ENCODE measurements at places on chromosomes 16 and 17.

DNA sequence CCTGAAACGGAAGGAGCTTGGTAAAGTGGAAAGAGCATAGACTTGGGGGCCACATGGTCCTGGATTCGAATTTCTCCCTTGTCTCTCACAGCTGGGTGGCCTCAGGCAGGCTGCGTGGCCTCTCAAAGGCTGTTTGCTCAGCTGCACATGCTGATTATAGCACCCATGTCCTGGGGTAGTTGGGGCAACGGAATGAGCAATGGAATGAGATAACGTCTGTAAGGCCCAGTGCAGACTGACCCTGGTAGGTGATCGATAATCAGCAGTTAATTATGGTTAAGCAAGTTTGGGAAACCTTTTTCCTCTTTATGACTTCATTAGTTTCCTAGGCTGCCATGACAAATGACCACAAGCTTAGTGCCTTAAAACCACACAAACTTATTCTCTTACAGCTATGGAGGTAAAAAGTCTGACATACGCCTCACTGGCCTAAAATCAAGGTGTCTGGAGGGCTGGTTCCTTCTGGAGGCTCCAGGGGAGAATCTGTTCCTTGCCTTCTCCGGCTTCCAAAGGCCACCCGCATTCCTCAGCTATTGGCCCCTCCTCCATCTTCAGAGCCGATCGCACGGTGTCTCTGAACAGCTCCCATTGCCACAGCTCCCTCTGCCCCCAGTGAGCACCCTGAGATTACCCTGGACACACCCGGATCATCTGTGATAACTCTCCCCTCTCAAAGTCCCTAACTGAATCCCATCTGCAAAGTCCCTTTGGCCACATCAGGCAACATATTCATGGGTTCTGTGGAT, 294.9 kb upstream of the FOXF1 start:
- no peak for DNase-seq

DNA sequence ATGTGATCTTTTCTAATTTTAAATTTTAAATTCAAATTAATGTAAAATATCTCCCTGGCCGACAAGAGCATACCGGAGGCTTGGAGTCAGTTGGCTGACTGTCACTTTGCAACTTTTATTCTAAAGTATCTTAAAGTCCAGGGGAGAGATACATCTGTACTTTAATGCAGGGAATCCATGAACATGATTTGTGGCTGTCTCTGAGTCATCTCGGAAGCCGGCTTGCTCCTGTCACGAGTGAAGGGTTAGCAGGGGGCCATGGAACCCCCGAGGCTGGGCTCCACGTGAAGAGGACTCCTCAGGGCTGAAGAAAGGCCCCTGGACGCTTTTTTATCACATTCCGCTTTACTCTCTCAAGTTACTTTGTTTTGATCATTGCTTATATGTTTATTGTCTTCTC, 13.3 kb downstream of the TVP23A start:
- no peak for DNase-seq

- no peak for DNase-seq
Observed at GRCh38 chr16:53057658-53058057, 2.9 kb downstream of the CHD9 start.

GRCh38 chr17:61200339-61200715, 199.3 kb upstream of the TBX2 start:
- DNase-seq: no peak

- no peak for DNase-seq
Observed at GRCh38 chr16:4391631-4392381, 20.2 kb downstream of the VASN start.

DNA sequence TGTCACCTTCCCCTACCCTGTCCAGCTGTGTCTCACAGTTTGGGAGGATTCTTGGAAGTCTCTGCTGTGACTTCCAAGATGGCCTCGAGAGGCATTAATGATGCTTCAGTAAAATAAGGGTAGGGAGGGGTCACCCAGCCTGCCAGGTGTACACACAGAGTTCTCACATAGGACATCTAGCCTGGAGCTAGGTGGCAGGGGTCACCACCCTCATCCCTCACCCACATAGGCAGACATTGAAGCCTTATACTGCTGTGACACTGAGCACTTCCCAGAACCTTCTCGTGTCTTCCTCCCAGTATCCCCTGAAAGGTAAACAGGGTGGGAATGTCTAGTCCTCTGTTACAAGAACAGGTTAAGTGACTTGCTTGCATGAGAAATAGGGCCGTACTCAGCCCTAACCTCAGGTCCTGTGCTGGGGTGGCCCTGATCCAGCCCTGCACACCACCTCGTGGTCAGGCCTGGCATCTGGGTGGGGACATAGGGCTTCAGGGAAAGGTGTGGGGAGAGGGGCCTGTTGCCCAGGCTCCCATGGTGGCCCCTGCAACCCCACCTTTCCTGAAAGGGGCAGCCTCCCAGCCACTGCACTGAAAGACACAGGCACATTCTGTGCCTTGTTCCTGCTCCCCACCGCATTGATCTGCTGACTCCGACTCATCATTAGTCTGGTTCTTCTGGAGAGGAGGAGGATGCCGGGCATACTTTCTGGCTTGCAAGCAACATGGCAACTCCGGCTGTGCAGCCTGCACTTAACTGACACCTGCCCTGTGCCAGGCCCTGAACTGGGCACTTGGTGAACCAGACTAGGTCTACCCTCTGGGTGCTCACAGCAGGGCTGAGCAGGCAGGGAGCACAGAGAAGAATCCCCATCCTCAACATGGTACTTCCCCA, 3.6 kb upstream of the MMP15 start:
- no peak for DNase-seq

- no peak for DNase-seq
Observed at GRCh38 chr16:24931091-24931490, 84.1 kb downstream of the ARHGAP17 start.

DNA sequence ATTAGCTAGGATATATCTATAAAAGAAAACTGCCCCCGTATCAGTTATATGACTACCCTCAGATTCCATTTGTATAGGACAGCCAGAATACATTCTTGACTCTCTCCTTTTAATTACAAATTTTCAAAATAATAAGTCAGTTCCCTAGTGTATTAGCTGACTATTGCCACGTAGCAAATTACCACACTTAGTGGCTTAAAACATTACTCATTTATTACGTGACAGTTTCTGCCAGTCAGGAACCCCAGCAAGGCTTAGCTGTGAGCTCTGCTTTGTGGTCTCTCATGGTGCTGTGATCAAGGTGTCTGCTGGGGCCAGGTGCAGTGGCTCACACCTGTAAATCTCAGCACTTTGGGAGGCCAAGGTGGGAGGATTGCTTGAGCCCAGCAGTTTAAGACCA, 13.9 kb upstream of the SCNN1B start:
- DNase-seq: no peak

DNA sequence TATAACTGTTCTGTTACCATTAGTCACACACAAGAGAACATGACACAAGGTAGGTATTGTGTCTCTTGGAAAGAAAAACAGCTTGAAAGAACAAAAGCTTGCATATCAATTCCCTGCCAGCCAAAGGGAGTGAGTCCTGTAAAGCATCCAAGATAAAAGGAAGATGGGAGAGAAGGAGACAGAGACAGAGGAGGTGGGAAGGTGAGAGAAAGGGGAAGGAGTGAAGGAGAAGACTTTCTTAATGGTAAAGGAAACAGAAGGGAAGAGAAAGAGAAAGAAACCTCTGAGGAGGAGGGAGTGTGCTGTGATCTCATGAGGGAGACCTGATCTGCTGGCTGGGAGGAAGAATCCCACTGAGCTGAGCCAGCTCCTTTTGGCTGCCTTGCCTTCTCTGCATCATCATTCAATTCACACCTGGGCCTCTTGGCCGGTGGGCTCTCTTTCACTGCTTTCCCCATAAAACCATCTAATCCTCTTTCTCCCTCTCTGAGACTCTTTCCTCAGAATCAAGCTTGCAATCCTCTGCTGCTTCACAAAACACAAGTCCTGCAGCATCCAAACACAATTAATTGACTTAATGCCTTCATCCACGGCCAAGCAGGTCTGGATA, 271.6 kb downstream of the ABCC12 start:
- DNase-seq: no peak

GRCh38 chr16:20291208-20292206, 35.8 kb downstream of the GP2 start:
- DNase-seq: no peak

GRCh38 chr17:9729034-9729650, 62.2 kb downstream of the DHRS7C start:
- no peak for DNase-seq

- no peak for DNase-seq
Observed at GRCh38 chr16:67563708-67564468, 1.6 kb downstream of the CTCF start.

- no peak for DNase-seq
Observed at GRCh38 chr16:56415875-56416274, 9.5 kb downstream of the AMFR start.

- DNase-seq: no peak
Observed at GRCh38 chr17:31248986-31249834, 47.8 kb downstream of the OMG start.

- no peak for DNase-seq
Observed at GRCh38 chr17:80874866-80875445, 116.7 kb upstream of the CHMP6 start.

DNA sequence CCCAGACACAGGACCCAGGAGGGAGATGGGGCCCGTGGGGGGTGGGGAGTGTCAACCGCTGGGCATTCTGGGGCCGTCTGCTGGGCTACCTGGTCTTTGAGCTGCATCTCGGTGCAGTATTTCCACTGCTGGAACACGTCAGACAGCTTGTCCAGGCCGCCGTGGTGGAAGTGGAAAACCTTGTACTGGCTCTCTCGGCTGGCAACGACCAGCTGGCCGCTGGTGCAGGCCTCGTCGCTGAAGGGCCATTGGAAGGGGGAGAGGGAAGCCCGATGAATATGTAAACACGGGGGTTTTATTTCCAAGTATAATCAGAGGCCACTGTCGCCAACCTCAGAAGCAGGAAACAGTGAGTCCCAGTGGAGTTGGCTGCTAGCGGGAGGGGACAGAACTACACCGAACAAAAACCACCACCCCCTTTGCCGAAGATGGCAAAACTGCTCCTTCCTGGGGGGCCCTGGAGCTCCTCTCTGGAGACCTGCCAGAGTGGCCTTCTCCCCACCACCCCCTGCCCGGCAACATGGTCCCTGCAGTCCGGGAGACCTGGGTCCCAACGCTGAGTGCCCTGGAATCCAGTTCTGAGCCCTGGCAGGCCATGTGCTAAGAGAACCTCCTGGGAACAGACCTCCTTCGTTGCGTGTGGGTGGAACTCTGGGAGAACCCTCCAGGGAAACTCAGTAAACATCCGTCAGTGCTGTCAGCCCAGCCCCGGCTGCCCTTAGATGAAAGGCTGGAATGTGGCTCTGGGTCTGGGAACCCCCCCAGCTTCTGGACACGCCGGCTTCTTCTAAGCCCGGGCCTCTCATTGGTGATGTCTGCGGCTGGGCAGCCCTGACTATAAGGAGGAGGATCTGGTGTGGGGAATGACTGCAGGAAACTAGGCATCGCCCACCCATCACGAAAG, 84.1 kb downstream of the TBC1D16 start:
- no peak for DNase-seq

GRCh38 chr17:12730931-12731521, 58.3 kb upstream of the ARHGAP44 start:
- DNase-seq: no peak

GRCh38 chr16:77613095-77613494, 109.2 kb upstream of the NUDT7 start:
- DNase-seq: no peak

DNA sequence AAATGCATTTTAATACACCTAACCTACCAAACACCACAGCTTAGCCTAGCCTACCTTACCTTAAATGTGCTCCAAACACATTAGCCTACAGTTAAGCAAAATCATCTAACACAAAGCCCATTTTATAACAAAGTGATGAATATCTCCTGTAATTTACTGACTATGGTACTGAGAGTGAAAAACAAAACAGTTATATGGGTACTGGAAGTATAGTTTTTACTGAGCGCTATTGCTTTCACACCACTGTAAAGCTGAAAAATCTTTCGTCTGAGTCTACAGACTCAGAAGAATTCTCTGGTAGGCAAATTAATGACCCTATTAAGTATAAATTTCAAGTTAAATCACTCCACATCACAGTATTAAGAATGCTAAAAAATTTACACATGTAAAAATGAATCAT, 3.5 kb downstream of the GRB2 start:
- DNase-seq: no peak

- DNase-seq: no peak
Observed at GRCh38 chr17:46109603-46110189, 83.5 kb downstream of the KANSL1 start.

DNA sequence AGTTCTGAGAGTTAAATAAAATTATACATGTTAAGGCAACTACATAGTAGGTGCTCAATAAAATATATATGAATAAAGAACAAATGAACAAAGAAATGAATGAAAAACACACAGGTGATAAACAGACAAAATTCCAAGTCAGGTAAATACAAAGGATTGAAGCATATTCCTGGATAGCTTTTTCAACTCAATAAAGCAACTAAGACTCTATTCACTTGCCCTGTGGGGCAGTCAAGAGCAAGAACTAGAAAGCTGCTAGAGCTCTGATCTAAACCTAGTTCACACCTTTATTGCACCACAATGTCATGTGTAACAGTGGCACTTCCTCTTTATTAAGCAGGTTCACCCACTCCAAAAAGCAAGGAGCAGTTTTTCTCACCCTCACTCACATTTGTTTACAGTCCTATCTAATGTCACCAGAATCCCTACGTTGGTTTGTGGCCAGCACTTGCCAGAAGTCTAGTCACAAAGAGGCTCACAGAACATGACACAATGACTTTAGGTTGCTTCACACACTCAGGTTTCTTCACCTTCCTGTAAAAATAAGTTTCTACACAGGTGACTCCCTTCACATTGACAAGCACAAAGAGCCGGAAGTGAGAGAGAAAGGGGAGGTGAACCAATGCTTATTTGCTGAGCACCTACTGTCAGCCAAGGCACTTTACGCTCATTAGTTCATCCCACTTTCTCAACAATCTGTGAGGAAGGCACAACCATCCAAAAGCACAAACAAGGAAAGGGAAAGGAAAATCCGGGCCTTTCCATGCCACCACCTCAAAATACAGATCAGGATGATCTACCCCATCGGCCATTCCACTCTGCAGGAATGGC, 70.8 kb downstream of the XPO6 start:
- DNase-seq: no peak

DNA sequence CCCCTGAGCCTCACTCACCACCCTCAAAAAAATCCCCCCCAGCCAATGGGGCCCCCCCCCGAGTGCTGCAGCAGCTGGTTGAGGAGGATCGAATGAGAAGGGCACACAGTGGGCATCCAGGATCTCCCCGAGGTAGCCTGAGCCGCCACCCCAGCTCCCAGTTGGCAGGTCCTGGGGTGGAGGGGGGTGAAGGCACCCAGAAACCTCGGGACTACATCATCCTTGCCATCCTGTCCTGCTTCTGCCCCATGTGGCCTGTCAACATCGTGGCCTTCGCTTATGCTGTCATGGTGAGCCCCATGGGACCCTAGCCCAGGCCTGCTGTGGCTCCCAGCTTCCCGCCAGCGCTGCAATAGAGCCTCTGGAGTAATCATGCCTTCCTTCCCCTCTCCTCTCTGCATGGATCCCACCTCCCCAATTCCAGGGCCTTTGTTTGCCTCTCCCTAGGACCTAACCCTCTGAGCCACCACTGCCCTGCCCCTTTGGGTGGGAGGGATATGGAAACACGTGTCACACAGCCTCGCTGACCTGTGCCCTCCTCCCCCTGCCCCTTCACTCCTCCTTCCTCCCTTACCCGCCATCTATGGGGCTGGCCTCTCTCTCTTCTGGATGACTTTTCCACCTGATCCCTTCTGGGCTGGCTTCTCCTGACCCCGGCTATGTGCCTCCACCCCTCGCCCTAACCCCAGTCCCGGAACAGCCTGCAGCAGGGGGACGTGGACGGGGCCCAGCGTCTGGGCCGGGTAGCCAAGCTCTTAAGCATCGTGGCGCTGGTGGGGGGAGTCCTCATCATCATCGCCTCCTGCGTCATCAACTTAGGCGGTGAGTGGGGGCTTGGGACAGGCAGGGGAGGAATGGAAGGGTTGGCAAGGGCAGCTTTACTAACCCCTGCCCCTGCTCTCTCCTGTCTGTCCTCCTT, 1.9 kb downstream of the PRRT2 start:
- no peak for DNase-seq

All from cortex of kidney (tissue), 1 donor.